ENCODE measurements at places on chromosomes 3 and 15. TPM values are rescaled to one million over a fixed set of nuclear protein-coding genes. Genes with fewer than 3 reads are reported as not detected.

- H3K27ac ChIP-seq, result no peak overlapping the region
- no peak for DNase-seq
- no peaks in the 10 kb centered on the region for H3K36me3 ChIP-seq
- H3K4me1 ChIP-seq, result no peaks in the 10 kb centered on the region
Observed at GRCh38 chr15:54226455-54226854, 248.2 kb downstream of the UNC13C start.

DNA sequence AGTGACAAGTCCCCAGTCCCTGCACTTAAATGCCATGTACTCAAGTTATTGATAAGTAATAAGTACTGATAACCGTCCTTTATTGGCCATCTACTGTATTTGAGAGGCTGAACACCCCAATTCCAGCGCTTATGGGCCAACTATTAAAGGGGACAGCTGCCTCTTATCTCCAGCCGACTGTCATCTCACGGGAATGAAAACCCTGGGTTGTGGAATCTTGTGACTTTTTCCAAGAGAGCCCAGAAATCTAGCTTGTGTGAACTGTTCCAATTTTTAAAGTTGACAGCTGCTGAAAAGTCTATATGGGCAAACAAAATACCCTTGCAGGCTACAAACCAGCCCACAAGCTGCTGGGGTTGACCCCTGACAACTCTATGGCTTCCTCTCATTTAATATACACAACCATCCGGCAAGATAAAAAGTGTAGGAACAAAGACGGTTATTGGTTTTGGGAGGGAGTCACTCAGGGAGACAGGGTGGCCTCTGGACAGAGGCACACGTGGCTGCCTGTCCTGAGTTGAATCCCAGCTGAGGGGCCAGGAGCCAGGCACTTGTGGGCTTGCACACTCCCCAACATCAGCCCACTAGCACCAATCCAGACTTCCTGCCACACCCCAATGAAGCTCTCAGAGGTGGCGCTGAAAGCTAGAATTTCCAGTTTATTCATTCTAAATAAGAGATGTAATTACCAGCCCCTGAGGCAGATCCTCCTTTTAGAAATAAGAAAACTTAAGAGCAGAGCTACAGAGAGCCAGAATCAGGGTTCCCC is 16.2 kb downstream of the SPSB4 start:
- H3K36me3 ChIP-seq, result no peaks in the 10 kb centered on the region
- DNase-seq, result no peak
- H3K27ac ChIP-seq, result no peak overlapping the region
- no peaks in the 10 kb centered on the region for H3K4me1 ChIP-seq

GRCh38 chr3:54859184-54859583 is 68.7 kb downstream of the LRTM1 start:
- no peaks in the 10 kb centered on the region for H3K27me3 ChIP-seq
- H3K4me3 ChIP-seq, result no peak overlapping the region
- no peaks in the 10 kb centered on the region for H3K4me1 ChIP-seq
- H3K27ac ChIP-seq, result no peak overlapping the region
- H3K36me3 ChIP-seq, result no peaks in the 10 kb centered on the region
- no peak for DNase-seq

DNA sequence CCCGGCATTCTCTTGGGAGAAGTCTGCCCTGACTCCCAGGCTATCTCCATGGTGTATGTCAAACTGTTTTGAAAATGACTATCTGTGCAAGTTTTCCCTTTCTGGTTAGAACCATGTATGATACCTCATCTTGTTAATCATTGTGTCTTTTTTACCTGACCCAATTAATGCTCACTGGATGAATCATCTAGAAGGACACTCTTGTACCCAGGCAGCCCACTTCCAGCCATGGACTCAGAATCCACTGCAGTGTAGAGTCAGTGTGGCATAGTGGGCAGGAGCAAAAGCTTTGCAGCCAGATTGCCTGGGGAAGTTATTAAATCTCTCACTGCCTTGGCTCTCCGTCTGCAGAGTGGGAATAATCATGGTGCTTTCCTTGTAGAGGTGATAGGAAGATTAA is 1.2 kb downstream of the FAM3D start:
- no peak for DNase-seq
- no peaks in the 10 kb centered on the region for H3K36me3 ChIP-seq
- no peaks in the 10 kb centered on the region for H3K4me1 ChIP-seq
- no peak overlapping the region for H3K4me3 ChIP-seq

DNA sequence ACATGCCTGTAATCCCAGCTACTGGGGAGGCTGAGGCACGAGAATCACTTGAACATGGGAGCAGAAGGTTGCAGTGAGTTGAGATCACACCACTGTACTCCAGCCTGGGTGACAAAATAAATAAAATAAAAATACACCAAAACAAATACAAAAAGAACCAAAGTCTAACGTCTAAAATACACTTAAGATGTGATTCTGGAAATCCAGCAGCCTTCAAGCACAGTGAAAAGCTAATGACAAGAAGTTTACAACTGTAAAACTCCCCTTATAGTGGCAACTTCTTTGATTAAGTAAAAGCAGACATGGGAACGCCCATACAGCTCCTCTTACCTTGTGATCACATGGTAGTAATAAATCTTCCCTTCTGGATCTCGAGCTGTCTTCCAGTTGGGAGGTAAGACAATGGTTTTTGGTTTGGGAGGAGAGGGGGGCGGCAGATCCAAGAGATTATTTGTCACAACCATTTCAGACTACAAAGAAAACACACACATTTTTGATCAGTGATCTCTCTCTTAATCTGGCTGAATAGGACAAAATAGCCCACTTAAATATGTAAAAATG is 62.8 kb downstream of the NBEAL2 start:
- no peak overlapping the region for H3K4me3 ChIP-seq
- no peaks in the 10 kb centered on the region for H3K4me1 ChIP-seq
- no peak overlapping the region for H3K27ac ChIP-seq
- DNase-seq, result no peak

- no peak overlapping the region for H3K4me3 ChIP-seq
- no peak overlapping the region for H3K27ac ChIP-seq
- DNase-seq, result no peak
- H3K4me1 ChIP-seq, result no peaks in the 10 kb centered on the region
- no peaks in the 10 kb centered on the region for H3K27me3 ChIP-seq
Observed at GRCh38 chr15:101540480-101541239, 51.2 kb upstream of the PCSK6 start.

GRCh38 chr3:170761103-170761502 is 108.9 kb downstream of the RPL22L1 start:
- H3K36me3 ChIP-seq, result no peaks in the 10 kb centered on the region
- no peak overlapping the region for H3K27ac ChIP-seq
- no peaks in the 10 kb centered on the region for H3K27me3 ChIP-seq
- no peak overlapping the region for H3K4me3 ChIP-seq
- peaks cover 6% of the 10 kb centered on the region for H3K4me1 ChIP-seq

DNA sequence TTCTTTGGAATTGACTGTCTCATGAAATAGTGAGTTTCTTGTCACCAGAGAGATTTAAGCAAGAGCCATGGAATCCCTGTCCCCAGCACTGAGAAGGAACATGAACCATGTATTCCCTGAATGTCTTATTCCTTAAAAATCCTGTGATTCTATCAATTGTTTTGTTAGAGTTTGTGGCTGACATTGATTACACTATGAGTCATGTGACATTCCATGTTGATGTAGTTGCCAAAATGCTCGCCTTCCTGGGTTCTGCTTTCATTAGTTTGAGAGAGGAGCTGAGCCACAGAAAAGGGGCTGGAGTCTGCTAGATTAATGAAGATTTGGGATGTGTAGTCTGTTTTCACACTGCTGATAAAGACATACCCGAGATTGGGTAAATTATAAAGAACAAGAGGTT is 294.9 kb upstream of the CTDSPL start:
- no peaks in the 10 kb centered on the region for H3K4me1 ChIP-seq
- DNase-seq, result no peak
- no peaks in the 10 kb centered on the region for H3K27me3 ChIP-seq
- H3K4me3 ChIP-seq, result no peak overlapping the region
- H3K27ac ChIP-seq, result no peak overlapping the region

The SAMMSON gene
- total RNA-seq, result not detected

The MFGE8 gene
- 6.6 TPM for total RNA-seq

The CSTA gene
- 6.6 TPM for total RNA-seq

The STRIT1 gene
- total RNA-seq, result not detected

Data from liver (tissue), 10 donors.